ENCODE measurements at places on chromosomes 1 and 21. TPM values are rescaled to one million over a fixed set of nuclear protein-coding genes. Genes with fewer than 3 reads are reported as not detected.

C1orf115 gene
- total RNA-seq = 11.4 TPM

LCE3E gene
- not detected for total RNA-seq

ZFP69 gene
- 0.66 TPM for total RNA-seq

PDPN gene
- 7.5 TPM for total RNA-seq

CD1E gene
- 0.78 TPM for total RNA-seq

BEND5 gene
- total RNA-seq = 8.6 TPM

SAMSN1 gene
- total RNA-seq = 4.6 TPM

ACOT7 gene
- 6.0 TPM for total RNA-seq

SLC25A34 gene
- 6.9 TPM for total RNA-seq

EFHD2 gene
- total RNA-seq = 78.6 TPM

HES2 gene
- total RNA-seq = not detected

MTFR1L gene
- 39.7 TPM for total RNA-seq

NUDT4B gene
- 10.9 TPM for total RNA-seq

PPCS gene
- 25.9 TPM for total RNA-seq

FCRL5 gene
- total RNA-seq = 0.33 TPM

APP gene
- 256 TPM for total RNA-seq

IARS2 gene
- 40.2 TPM for total RNA-seq

LYPLA2 gene
- total RNA-seq = 20.4 TPM

IL22RA1 gene
- total RNA-seq = 49.1 TPM

EDEM3 gene
- total RNA-seq = 49.4 TPM

NTPCR gene
- 8.2 TPM for total RNA-seq

PGLYRP4 gene
- not detected for total RNA-seq

UBE2U gene
- total RNA-seq = not detected

IL20 gene
- total RNA-seq = not detected

SERINC2 gene
- total RNA-seq = 41.2 TPM

CTBS gene
- total RNA-seq = 13.5 TPM

S100A11 gene
- total RNA-seq = 76.1 TPM

CRNN gene
- not detected for total RNA-seq

KLF17 gene
- total RNA-seq = not detected

FNDC5 gene
- not detected for total RNA-seq

KRTAP26-1 gene
- not detected for total RNA-seq

DEPDC1 gene
- total RNA-seq = not detected

HCRTR1 gene
- not detected for total RNA-seq

GJB5 gene
- not detected for total RNA-seq

GBP2 gene
- total RNA-seq = 11.2 TPM

GJB3 gene
- 0.52 TPM for total RNA-seq

TMIGD3 gene
- 1.0 TPM for total RNA-seq

ASPM gene
- 0.66 TPM for total RNA-seq

TBX15 gene
- total RNA-seq = not detected

FAM167B gene
- total RNA-seq = not detected

SEC16B gene
- total RNA-seq = 37.6 TPM

PROK1 gene
- 0.26 TPM for total RNA-seq

LRRC40 gene
- 3.3 TPM for total RNA-seq

FCN3 gene
- total RNA-seq = 1.6 TPM

CHTOP gene
- total RNA-seq = 68.0 TPM
